ENCODE measurements at places on chromosomes 6 and 20. TPM values are rescaled to one million over a fixed set of nuclear protein-coding genes. Genes with fewer than 3 reads are reported as not detected.
A peak's percentile ranks its signal among the peaks of the same experiment; 100 is the strongest.

- DNase-seq: no peak
Measured at GRCh38 chr6:118712969-118713368, 61.6 kb upstream of the CEP85L start.

Gene CD24
- total RNA-seq: 2,327 TPM

GRCh38 chr6:3318821-3319540, 60.2 kb downstream of the PSMG4 start:
- DNase-seq: no peak

- DNase-seq: no peak
Measured at GRCh38 chr6:5108536-5109150, 23.5 kb downstream of the PPP1R3G start.

- no peak for DNase-seq
Measured at GRCh38 chr6:45783716-45784115, 231.9 kb downstream of the CLIC5 start.

DNA sequence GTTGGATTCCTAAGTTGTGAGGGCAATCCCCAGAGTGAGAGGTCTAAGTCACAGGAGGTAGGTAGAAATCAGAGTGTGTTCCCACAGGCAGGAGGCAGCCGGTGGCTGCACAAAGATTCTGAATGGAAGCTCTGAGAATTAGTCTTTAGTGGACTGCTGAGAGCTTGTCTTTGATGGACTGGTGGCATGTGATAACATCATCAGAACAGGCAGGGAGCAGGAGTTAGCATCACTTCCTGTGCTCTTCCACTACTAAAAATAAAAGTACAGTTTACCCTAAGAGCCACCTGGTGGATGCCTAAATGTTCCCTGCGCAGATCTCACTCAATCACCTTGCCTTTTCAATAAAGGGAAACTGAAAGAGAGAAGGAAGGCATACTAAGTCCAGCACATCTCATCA, 294.6 kb upstream of the POU3F2 start:
- no peak for DNase-seq

GRCh38 chr20:1776681-1777475, 118.3 kb upstream of the SIRPA start:
- DNase-seq: peak; percentile 97

GRCh38 chr20:18977441-18977840, 163.9 kb downstream of the SCP2D1 start:
- DNase-seq: no peak

GRCh38 chr6:93751969-93752368, 332.6 kb upstream of the EPHA7 start:
- no peak for DNase-seq

GRCh38 chr6:6723361-6723760, 134.8 kb downstream of the LY86 start:
- no peak for DNase-seq

- no peak for DNase-seq
Measured at GRCh38 chr6:74741646-74742045, 464.2 kb downstream of the COL12A1 start.

DNA sequence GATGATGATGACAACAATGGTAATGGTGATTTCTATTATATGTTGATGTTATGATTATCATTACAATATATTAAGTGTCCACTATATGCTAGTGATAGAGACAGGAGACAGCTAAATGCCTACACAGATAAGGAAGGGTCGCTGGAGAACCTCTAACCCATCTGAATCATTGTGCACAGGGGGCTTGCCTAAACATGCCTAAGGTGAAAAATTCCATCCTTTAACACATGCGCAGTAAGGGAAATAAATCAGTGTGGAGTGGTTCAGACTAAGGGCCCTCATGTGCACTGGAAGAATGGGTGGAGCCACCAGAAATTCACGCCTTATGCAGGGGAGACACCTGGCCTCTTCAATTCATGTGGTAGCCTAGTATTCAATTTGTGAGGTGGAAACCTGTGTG, 120.4 kb downstream of the TPBG start:
- no peak for DNase-seq

Gene KHDRBS2
- total RNA-seq: 7.7 TPM

Gene IRF4
- 2.1 TPM for total RNA-seq

Gene FAM209A
- not detected for total RNA-seq

DNA sequence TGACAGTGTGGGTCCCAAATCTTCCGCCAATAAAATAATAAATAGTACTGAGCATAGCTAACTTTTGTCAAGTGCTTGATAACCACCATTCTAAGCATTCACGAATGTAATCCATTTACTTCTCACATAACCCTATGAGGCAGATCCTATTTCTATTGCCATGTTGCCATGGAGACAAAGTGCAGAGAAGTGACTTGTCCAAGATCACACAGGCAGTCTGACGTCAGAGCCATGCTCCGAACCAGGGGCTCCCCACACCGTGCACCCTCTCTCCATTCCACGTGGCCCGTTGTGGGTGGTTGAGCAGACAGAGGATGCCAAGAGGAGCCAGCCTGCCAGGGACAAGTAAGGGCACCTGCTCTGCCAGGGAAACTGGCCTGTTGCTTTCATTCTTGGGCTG, 38.9 kb downstream of the CDH22 start:
- no peak for DNase-seq

Gene TSPO2
- not detected for total RNA-seq

Gene PDYN
- 0.63 TPM for total RNA-seq

DNA sequence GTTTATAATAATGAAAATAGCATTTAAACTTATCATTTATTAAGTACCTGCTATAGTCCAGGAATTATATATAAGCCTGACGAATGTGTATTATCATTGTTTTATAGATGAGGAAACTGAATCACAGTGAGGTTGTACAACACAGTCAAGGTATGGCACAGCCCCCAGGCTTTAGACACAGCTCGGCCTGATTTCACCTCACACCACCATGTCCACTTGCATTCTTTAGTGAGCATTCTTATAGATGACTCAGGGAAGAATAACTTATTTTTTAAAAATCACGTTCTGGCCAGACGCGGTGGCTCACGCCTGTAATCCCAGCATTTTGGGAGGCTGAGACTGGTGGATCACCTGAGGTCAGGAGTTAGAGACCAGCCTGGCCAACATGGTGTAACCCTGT, 289.0 kb downstream of the SYNE1 start:
- DNase-seq: no peak

DNA sequence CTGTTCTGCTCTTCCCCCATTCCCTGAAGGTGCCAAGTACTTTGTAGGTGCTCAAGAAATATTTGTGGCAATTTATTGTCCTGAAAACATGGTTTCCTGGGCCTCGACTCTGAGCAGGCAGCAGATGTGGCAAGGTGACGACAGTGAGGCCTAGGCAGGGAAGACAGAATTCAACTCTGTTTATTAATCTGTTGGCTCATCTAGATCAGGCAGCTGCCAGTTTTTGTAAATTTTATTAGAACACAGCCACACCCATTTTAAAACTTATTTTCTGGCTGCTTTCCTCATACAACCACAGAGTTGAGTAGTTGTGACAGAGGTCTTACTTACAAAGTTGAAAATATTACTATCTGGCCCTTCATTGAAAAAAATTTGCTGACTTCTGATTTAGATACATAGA, 24.5 kb downstream of the MAPK14 start:
- DNase-seq: no peak

Gene CCN6
- total RNA-seq: not detected

DNA sequence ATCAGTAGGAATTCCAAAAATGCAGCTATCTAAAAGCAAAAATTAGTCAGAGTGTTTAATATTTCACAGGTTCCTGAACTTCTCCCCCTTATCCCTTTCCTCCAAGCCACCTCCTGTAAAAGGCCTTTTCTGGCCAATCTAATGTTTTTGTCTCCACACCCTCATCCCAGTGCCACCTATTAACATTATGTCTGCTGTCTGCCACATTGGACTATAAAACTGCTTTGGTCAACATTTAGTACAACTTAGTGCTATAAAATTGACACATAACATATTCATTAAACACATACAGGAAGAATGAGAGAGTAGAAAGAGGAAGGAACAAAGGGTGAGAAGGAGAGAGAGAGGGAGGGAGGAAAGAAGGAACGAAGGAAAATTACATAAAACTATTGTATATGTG, 47.7 kb downstream of the MMUT start:
- DNase-seq: no peak

Gene RCAN2
- total RNA-seq: 8.1 TPM

DNA sequence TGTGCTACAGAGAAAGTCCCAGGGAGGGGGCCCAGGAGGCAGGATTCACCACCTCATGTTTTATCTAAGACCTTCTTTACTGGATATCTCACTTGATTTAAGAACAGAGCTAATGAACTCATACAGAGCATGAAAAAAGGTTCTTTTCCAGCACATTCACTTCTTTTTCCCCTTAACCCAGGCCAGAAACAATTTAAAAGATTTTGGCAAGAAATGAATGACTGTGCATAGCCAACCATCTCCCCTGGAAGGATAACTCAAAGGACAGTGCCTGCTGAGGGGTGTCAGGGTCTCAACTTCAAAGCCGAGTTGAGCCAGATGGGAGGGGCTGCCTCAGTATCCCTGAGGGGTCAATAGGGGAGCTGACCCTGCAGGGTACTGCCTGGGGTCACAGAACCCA, 253.4 kb downstream of the SOD2 start:
- DNase-seq: no peak

DNA sequence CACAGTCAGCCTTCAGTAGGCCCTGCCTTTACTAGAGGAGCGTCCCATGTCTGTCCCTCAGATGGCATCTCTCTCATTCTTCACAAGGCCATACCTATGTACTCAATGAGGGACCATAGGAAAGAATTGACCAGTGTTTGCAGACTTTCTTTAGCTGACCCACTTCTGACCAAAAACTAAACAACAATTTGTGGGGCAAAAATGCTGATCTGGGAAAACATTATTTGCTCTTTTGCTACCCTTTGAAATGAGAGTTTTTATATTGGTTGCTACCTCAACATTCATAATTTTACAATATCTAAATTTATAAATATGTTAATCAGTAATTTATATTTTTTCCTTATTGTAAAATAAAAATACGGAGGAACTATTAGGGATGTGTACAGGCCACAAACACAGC, 539.4 kb upstream of the GJE1 start:
- DNase-seq: no peak

DNA sequence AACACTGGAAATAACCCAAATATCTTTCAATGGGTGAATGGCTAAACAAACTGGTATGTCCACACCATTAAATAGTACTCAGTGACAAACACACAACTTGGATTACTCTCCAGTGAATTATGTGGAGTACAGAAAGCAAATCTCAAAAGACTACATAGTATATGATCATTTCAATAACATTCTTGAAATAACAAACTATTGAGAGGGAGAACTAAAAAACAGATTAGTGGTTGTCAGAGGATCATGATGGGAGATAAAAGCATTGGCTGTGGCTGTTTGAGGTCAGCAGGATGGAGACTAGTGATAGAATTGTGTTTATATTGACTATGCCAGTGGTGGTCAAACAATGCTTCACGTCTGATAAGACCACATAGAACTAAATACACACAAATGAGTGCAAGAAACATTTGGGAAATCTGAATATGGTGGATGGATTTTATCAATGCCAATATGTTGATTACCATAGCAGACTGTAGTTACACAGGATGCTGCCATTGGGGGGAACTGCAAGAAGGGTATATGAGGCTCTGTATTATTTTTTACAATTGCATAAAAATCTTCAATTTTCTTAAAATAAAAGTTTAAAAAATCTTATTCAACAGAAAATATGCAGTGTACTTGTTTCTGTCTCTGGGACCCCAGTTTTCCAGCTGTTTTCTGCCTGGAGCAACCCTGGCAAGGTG, 242.0 kb downstream of the TBXT start:
- no peak for DNase-seq

Measured in H1 (cell line).